ENCODE measurements at places on chromosomes 5 and 9. TPM values are rescaled to one million over a fixed set of nuclear protein-coding genes. Genes with fewer than 3 reads are reported as not detected.

Gene REEP2
- 59.2 TPM for total RNA-seq

Gene POU5F2
- 0.68 TPM for total RNA-seq

Gene COL5A1
- 18.6 TPM for total RNA-seq

Gene SLCO4C1
- total RNA-seq = 3.9 TPM

Gene ZDHHC11
- total RNA-seq = 14.5 TPM

Gene GKAP1
- total RNA-seq = 12.1 TPM

Gene TPPP
- total RNA-seq = 2.7 TPM

Gene DBH
- total RNA-seq = 0.59 TPM

Gene SLC27A6
- not detected for total RNA-seq

Gene ADCY2
- 3.5 TPM for total RNA-seq

Gene PCDHGB6
- 53.7 TPM for total RNA-seq

Gene FOXD4
- total RNA-seq = 0.77 TPM

Gene FOXD4L6
- total RNA-seq = 0.48 TPM

Gene LSM11
- 11.3 TPM for total RNA-seq

Gene MELK
- 60.4 TPM for total RNA-seq

Gene BTNL3
- not detected for total RNA-seq

Gene HARS2
- total RNA-seq = 31.8 TPM

Gene SLC6A18
- not detected for total RNA-seq

Gene POMT1
- total RNA-seq = 46.3 TPM

Gene TNC
- total RNA-seq = 0.30 TPM
